Posterior vena cava (tissue), 2 donors: ENCODE measurements at places on chromosomes 1 and 21. TPM values are rescaled to one million over a fixed set of nuclear protein-coding genes. Genes with fewer than 3 reads are reported as not detected.
A peak's percentile ranks its signal among the peaks of the same experiment; 100 is the strongest.

- no peak for DNase-seq
Measured at GRCh38 chr21:26847002-26847401, 1.8 kb upstream of the ADAMTS1 start.

DNA sequence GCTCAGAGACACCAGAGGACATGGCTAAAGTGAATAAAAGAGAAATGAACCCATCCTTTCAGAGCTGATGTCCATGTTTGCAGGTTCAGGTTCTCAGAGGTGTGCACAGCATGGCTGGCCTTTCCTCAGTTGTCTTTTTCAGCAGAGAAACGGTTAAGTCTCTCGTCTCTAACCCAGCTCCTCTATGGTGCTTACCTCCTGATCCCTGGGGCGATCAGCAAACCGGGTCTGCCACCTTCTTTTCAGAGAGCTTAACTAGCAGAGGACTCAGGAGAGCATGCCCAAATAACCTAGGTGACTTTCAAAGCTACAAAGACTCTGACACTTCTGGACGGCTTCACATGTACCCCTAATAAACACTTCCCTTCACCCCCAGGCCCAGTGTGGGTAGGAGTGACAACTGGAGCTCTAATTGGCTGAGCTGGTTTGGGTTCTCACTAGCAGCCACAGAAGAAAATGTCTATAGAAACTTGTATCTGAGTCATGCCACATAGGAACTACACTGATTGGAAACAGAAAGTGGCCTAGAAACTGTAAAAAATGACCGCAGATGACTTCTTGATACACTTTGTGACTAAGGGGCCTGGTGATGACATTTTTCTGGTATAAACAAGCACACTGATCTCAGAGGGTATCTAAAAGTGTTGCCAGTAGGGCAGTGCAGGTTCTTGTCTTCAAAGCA, at the start of gene AIM2:
Gene AIM2 (minus strand): TSS at position 329 of the 682 bp plus-strand sequence. CDS start 3,267 bp downstream, outside the sequence.
- DNase-seq, result no peak

- DNase-seq, result no peak
Measured at GRCh38 chr1:227450489-227450888, 112.9 kb upstream of the ZNF678 start.

DNA sequence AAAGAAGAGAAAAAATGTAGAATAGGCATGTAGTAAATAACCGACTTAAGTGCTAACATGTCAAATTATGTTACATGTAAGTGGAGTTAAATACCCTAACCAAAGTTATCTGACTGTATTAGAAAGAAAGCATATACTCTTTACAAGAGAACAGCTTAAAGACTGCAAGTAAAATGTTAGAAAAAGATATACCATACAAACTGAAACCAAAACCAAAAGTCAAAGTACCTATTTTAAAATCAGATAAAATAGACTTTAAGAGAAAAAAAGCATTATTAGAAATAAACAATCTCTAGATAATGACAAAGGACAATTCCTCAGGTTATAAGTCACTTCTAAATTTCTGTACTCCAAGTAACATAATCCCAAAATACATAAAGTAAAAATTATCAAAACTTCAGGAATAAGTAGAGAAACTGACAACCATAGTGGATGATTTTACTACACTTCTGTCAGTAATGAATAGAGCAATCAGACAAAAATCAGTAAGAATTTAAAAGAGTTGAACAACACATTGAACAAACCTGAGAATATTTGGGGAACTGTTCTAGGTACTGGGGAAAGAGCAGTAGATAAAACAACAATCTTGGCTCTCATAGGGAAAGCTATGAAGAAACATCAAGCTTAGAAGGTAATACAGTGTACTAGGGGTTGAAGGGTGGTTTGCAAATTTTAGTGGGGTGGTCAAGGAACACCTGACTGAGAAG, 127.3 kb downstream of the TBX19 start:
- DNase-seq, result no peak

The AUNIP gene
- total RNA-seq, result not detected

- DNase-seq, result no peak
Measured at GRCh38 chr21:26307640-26308039, 137.1 kb upstream of the APP start.

The DIRAS3 gene
- 1.6 TPM for total RNA-seq

DNA sequence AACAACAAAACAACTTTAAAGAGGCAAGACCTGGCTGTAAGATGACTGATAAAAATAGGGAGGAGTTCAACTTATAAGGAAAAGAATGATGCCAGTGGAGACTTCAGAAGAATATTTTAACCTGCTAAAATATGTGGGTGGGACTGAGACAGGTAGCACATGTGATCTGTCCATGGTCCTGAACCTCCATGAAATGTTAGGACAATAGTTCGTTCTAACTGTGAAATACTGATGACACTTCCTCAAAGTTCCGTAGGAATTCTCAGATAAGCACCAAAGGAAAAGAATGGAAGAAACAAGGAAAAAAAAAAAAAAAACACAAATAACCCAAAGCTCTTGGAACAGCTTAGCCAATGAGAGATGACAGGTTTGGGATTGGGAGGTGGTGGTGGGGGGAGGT, 44.7 kb downstream of the CDC42BPA start:
- DNase-seq, result no peak

The TNFRSF4 gene
- 2.8 TPM for total RNA-seq

GRCh38 chr1:63703701-63704107, 70.1 kb upstream of the ROR1 start:
- DNase-seq, result no peak

The OR10K1 gene
- total RNA-seq, result not detected

The RRP15 gene
- total RNA-seq, result 26.4 TPM

- DNase-seq, result no peak
Measured at GRCh38 chr1:153345187-153346076, 3.2 kb downstream of the PGLYRP4 start.

The TSTD1 gene
- total RNA-seq, result 12.5 TPM

DNA sequence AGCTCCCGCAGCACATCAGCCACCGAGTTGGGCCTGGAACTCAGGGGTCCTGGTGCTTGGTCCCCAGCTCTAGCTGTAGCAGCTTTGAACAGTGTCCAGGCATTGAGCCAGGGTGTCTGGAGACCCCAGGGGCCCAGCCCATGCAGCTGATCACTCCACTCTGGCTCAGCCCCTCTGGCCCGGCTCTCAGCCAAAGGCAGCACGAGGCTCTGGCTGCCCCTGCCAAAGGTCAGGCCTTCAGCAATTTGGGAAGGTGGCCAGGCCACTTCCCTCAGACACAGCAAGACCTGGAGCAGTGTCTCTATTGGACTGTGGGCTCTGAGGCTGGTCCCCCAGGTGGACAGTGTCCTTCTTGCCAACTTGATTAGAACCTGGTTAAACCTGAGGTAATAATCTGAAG, 34.4 kb upstream of the RNF19B start:
- DNase-seq, result peak; percentile 68

The PROX1 gene
- total RNA-seq, result 8.8 TPM

The GJB3 gene
- total RNA-seq, result not detected

- DNase-seq, result no peak
Measured at GRCh38 chr1:116581323-116581885, 10.6 kb upstream of the CD58 start.

The MASP2 gene
- not detected for total RNA-seq

The LORICRIN gene
- total RNA-seq, result not detected

DNA sequence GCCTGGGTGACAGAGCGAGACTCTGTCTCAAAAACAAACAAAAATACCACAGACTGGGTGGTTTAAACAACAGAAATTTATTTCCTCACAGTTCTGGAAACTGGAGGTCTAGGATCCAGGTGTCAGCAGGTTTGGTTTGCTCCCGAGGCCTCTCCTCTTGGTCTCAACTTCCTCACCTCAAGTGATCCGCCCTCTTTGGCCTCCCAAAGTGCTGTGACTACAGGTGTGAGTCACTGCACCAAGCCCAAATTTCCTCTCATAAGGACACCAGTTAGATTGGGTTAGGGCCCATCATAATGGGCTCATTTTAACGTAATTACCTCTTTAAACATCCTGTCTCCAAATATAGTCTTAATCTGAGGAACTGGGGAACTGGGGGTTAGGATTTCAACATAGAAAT, 35.5 kb downstream of the MFSD2A start:
- no peak for DNase-seq

- DNase-seq, result no peak
Measured at GRCh38 chr1:186518822-186519381, 58.0 kb upstream of the PDC start.

DNA sequence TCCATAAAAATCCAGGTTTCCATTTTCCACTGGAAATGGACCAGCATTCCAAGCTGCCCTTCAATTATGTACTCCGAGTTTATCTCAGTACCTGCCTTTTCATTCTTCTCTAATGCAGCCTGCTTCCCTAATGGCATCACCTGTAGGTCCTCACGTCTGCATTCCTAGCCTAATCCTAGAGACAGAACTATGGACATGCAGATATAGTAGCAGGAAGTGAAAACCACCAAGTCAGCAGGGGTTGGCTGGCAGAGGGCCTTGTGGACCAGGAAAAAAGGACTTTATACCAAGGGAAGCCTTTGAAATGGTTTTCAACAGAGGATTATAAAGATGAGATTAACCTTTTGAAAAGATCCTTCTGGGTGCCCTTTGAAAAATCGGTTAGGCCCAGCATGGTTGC, 135.7 kb upstream of the L1TD1 start:
- no peak for DNase-seq

GRCh38 chr21:29219165-29219770, 79.5 kb upstream of the BACH1 start:
- no peak for DNase-seq

GRCh38 chr21:15978215-15978738, 248.5 kb downstream of the USP25 start:
- DNase-seq, result no peak

DNA sequence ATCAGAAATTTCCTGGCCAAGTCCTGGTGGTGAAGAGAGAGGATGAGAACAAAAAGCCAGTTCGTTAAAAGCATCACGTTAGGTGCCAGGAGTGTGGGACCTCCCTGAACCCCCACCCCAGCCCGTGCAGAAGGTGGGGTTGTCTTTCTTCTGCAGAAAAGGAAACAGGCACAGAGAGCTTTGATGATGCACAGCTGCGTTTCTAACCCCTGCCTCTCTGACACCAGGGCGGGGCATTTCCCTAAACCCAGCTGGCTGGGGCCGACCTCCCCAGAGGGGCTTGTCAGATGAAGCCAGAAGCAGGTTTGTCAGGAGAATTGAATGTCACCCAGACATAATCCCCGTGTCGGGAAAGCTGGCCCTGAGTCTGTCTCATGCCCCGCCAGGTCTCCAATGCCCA, 189.3 kb upstream of the EDN2 start:
- DNase-seq, result no peak

DNA sequence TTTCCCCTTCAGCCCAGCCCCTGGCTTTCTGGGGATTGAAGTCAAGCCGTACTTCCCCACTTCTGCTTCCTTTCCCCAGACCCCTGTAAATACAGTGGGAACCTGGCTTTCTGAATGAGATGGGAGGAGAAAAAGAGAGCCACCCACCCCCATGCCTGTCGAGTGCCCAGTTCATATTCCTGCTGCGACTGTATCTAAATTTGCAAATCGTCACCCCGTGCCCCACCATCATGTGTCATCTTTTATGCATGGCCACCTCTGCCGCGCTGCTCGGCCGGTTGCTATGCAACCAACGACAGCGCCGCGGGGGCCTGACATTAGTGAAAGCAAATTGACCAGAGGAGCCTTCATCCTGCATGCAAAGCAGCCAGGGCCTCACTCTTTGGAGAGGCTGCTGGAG, 143.0 kb downstream of the ELAVL4 start:
- no peak for DNase-seq

The CDC42BPA gene
- total RNA-seq, result 47.8 TPM

DNA sequence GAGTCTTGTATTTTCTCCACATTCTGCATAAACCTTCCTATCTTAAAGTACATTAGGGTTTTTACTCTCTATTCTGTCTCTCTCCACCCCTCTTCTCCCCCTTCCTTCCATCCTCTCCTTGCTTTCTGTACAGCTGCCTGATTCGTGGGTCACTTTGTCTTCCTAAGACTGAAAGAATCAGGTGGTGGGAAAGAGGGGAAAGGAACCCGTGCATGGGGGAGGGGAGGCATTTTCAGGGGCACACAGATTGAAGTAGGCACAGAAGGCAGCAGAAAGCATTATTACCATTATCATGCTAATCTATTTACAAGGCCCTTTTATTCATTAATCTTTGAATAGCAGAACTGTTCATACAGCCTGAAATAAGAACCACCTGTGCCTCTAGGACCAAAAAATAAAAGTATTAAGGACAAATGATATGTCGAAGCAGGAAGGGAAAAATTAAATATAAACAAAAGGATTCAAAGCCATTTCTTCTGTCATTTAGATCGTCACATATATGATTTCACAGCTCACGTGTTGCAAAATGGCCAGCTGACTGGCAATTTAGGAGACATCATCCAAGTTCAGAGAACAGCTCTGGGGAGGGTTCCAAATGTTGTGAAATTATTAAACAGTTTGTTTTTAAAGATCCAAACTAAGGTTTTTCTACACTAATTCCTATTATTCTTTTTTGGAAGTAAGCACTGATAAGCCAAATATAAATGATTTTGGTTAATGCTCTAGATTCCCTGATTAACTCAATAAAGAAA, 154.6 kb downstream of the PBX1 start:
- DNase-seq, result no peak

The GJA8 gene
- total RNA-seq, result not detected
